ENCODE measurements at places on chromosomes 16 and 17.

DNA sequence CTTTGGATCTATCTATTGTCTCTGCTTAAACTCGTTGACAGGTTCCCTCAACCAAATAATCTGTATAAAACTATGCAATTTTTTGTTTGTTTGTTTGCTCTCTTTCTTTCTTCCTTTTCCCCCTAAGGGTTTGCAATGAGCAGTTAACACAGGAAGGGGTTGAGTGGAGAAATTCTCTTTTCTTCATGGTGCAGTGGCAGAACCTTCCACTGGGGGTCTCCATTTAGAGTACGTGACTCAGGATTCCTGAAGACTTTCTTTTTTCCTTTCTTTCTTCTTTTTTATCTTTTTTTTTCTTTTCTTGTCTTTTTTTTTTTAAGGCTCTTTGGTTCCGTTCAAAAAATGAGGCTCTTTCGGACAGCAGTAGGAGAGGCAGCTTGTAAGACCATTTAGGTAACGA, 19.5 kb upstream of the RBFOX1 start:
- DNase-seq: no peak

- no peak for DNase-seq
Measured at GRCh38 chr17:76379646-76380376, 4.6 kb upstream of the SPHK1 start.

GRCh38 chr16:86676254-86676670, 97.9 kb downstream of the FOXL1 start:
- DNase-seq: no peak

GRCh38 chr16:75789237-75789636, 62.9 kb upstream of the CPHXL start:
- no peak for DNase-seq

DNA sequence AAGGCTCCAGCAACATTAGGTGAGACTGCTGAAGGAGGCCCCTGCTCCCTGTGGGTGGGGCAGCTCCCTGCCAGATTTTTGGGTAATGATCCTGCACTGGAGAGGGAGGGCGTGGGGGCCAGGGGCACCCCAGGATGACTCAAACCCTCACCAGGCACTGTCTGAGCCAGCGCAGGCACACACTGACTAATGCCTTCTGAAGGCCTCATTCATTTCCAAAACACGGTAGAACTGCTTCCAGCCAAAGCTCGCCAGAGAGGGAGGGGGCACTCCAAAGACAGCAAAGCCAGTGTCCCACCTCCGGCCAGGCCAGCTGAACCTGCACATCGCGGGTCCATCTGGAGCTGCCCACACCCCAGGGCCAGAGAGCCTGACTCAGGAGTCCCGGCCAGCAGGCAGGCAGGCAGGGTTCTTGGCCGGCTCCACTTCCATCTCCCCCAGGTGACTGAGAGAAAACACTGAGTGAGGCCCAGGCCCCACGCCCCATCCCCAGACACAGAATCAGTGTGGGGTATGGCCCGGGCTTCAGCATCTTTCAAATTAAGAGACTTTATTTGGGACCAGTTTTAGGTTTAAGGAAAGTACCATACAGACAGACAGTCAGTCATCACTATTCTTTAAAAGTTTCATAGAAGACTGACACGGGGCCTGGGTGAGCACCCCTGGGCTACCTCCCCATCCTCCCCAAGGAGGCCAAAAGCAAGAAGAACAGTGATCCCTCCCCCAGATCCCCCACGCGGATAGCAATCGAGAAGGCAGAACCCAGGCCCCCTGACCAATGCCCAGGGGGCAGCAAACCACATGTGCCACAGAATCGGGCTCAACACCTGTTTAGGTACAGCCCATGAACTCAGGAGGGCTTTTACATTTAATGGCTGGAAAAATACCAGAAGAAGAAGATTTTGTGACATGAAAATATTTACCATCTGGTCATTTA, 2.3 kb downstream of the PIEZO1 start:
- peak; percentile 77 for DNase-seq

DNA sequence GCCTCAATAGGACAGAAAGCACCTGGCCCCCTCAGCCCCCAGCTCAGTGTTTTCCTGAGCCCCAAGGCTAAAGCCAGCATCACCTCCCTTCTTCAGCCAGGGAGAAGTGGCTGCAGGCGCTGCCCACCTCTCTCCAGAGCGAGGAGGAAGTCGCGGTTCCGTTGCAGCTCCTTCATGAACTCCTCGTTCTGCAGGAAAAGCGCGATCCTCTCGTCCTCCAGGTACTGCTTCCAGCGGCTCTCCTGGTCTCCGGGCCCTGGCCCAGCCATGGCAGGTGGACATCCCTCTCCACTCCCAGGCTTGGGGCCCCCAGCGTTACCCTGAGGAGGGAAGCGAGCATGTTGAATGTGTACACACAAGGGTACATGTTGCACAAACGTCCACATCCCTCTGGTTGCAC, 22.7 kb upstream of the MRPS23 start:
- no peak for DNase-seq
